Progenitor cell of endocrine pancreas (in vitro differentiated cells): ENCODE measurements at places on chromosomes 2 and 18. TPM values are rescaled to one million over a fixed set of nuclear protein-coding genes. Genes with fewer than 3 reads are reported as not detected.

DNA sequence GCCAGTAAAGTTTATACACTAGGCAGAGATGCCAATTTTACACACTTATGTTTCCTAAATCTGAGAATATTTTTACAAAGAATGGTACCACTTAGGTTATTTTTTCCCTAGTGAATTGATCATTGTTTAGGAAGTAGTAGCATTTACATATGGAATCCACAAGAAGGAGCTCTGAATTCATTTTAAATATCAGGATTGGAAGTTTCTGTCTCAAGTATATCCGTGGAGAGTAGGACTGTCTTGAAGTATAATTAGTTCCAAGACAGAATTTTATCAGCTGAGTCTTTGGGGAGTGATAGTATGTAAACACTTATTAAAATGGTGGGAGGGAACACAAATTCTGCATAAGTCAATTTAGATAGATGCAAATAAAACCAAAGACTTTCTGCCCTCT, 82.3 kb upstream of the FAM98A start:
- no peak overlapping the region for H3K4me3 ChIP-seq
- H3K27ac ChIP-seq: no peak overlapping the region
- H3K36me3 ChIP-seq: no peaks in the 10 kb centered on the region
- DNase-seq: no peak
- H3K27me3 ChIP-seq: no peaks in the 10 kb centered on the region

- DNase-seq: no peak
- H3K36me3 ChIP-seq: peaks cover 4% of the 10 kb centered on the region
- H3K27me3 ChIP-seq: no peaks in the 10 kb centered on the region
- no peak overlapping the region for H3K4me3 ChIP-seq
These were observed 48.6 kb downstream of the DNMT3A start for GRCh38 chr2:25293145-25293544.

DNA sequence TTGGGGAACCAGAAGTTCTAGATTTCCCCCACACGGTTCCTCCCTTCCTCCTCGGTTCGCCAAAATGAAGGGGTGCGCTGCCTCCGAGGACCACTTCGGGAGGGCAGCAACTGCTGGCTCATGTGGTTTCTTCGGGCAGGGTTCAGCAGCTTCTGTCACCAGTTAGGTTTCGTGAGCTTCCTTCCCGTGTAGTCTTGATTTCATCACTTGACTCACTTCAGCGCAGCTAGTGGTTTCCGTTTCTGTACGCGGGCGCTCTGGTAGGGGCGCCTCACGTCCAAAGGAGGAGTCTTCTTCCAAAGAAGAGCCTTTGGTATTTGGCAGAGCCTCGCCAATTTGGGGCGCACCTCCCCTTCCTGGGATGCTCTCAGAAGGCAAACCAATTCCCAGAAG, 485 bp upstream of the GALNT3 start:
- no peak for DNase-seq
- peaks cover 2% of the 10 kb centered on the region for H3K36me3 ChIP-seq
- H3K4me1 ChIP-seq: peaks cover 12% of the 10 kb centered on the region

DNA sequence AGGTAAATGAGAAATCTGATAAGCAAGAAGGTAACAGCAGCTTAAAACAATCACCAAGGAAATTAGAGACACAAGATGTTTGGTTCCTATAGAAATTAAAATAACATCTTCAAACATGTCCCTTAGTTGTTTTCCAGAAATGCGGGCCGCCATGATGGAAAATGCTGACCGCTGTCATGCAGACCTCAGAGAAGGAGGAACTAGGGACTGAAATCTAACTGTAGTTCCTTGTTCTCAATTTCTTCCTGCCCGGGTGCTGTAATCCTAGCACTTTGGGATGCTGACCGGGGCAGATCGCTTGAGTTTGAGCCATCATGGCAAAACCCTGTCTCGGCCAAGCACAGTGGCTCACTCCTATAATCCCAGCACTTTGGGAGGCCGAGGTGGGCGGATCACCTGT, 51.1 kb downstream of the TEX51 start:
- H3K36me3 ChIP-seq: no peaks in the 10 kb centered on the region
- peaks cover 9% of the 10 kb centered on the region for H3K27me3 ChIP-seq
- H3K4me1 ChIP-seq: peaks cover 3% of the 10 kb centered on the region
- no peak for DNase-seq
- no peak overlapping the region for H3K4me3 ChIP-seq

The MYOM1 gene
- total RNA-seq: 1.1 TPM in 2 replicates

GRCh38 chr2:239215136-239215925, 185.5 kb downstream of the HDAC4 start:
- no peak overlapping the region for H3K4me3 ChIP-seq
- no peaks in the 10 kb centered on the region for H3K27me3 ChIP-seq
- peaks cover 6% of the 10 kb centered on the region for H3K4me1 ChIP-seq

The GPR45 gene
- not detected in 2 replicates for total RNA-seq

DNA sequence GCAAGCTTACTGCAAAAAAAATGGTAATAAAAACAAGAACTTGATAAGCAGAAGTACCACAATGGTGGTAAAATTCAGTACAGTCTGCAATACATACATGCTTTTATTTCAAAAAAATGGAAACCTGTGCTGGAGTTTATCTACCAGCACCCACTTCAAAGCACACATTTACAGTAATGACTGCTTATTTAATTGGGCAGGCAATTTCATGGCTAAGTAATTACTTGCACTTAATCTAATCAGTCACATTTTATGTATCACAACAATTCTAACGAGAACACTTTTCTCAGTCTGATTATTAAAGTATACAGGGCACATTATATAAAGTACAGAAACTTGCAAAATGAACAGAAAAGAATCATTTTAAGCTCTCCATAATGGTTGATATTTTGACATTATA, 5.2 kb downstream of the APCDD1 start:
- no peak overlapping the region for H3K4me3 ChIP-seq
- peaks cover 26% of the 10 kb centered on the region for H3K27me3 ChIP-seq
- peaks cover 20% of the 10 kb centered on the region for H3K4me1 ChIP-seq
- no peaks in the 10 kb centered on the region for H3K36me3 ChIP-seq
- no peak for DNase-seq

- H3K27me3 ChIP-seq: no peaks in the 10 kb centered on the region
- no peak for DNase-seq
- H3K4me3 ChIP-seq: no peak overlapping the region
- peaks cover 4% of the 10 kb centered on the region for H3K36me3 ChIP-seq
These were observed 9.4 kb downstream of the RAMP1 start for GRCh38 chr2:237868631-237869342.

DNA sequence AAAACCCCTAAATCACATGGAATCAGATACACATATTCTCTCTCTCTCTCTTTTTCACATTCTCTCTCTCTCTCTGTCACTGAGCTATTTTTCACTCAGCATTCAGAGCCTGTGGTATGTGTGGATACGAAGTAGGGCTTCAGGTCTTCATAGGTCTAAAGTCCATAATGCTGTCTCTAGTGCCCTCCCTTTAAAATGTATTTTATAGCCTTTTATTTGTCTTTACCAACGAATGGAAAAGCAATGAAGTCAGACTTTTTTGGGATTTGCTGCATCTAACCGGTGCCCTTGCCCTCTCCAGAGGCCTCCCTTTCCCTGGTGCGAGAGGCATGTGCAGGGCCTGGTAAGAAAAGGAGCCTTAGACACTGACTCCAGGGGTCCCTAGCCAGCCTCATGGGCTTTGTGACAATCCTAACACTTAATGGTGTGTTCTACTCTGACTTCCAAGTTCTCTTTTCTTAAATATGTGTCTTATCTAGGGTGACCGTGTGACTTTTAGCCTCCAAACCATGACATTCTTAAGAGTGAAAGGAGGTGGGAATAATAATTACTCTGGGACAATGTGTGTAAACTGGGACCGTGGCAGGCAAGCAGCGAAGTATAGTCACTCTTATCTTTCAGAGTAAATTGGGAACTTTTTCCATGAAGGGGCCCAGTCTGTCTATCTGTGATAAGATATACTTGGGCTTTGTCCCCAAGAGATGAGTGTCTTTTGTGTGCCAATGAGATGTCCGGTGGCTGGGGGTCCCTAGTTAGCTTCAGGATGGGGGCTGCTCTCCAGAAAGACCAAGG, 101.1 kb downstream of the B3GNT2 start:
- no peak overlapping the region for H3K4me3 ChIP-seq
- peaks cover 3% of the 10 kb centered on the region for H3K27me3 ChIP-seq
- H3K27ac ChIP-seq: peak overlapping the region; percentile 66

- H3K36me3 ChIP-seq: no peaks in the 10 kb centered on the region
- no peak overlapping the region for H3K27ac ChIP-seq
- no peak for DNase-seq
- H3K27me3 ChIP-seq: peaks cover 4% of the 10 kb centered on the region
These were observed 31.6 kb upstream of the CCBE1 start for GRCh38 chr18:59728816-59729215.

DNA sequence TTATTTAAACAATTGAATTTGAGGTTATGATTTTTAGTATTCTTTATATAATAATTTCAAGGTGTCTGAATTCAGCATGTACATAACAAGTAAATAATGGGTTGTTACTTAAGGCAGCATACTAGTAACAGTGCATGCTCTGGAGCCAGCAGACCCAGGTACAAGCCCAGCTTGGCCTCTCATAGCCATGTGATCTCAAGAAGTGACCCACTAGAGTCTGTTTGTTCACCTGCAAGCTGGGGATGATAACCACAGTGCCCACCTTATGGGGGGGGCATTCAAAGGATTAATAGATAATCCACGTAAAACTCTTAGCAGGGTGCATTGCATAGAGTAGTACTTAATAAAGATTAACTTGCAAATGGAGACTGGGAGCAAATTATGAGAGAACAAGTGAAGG, 163.6 kb downstream of the TRABD2A start:
- H3K27ac ChIP-seq: no peak overlapping the region
- peaks cover 4% of the 10 kb centered on the region for H3K36me3 ChIP-seq
- H3K4me1 ChIP-seq: peaks cover 13% of the 10 kb centered on the region
- DNase-seq: no peak
- H3K4me3 ChIP-seq: no peak overlapping the region

- H3K4me3 ChIP-seq: no peak overlapping the region
- no peaks in the 10 kb centered on the region for H3K4me1 ChIP-seq
- peaks cover 4% of the 10 kb centered on the region for H3K27me3 ChIP-seq
- H3K27ac ChIP-seq: no peak overlapping the region
- no peak for DNase-seq
These were observed 65.4 kb downstream of the SDC1 start for GRCh38 chr2:20159411-20160070.

DNA sequence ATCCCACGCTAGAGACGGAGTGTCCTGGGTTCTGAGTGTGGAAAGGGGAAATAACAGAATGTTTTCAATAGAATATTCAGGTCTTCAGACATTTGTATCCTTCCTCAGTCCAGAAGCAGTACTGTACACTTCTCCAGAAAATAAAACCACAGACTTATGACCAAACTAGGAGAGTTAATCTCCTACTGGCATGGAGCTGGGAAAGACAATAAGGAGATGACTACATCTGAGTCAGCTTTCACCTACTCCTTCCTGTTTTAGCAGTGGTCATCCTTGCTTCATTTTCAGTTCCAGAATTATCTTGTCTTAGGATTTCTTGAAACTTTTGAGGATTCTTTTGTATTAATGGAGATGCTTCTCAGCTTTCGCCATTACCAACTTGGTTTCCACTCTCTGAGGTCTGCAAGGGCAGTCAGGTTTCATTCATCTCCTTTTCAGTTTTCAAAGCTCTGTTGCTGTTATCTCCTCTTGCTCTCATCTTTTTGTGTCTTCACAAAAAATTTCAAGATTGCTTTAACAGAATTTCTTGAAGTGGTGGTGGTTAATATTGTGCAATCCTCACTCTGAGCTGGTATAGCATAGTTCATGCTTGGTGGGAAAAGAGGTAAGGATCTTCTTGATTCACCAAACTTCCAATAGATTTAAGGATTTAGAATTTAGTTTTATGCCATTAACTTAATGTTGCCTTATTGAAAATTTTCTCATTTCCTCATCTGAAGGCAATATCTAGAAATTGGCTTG, 23.7 kb upstream of the NR4A2 start:
- no peak overlapping the region for H3K27ac ChIP-seq
- no peaks in the 10 kb centered on the region for H3K4me1 ChIP-seq
- no peak for DNase-seq
- H3K36me3 ChIP-seq: no peaks in the 10 kb centered on the region

- H3K4me1 ChIP-seq: no peaks in the 10 kb centered on the region
- no peak overlapping the region for H3K27ac ChIP-seq
- H3K36me3 ChIP-seq: no peaks in the 10 kb centered on the region
- H3K27me3 ChIP-seq: no peaks in the 10 kb centered on the region
These were observed 971.1 kb upstream of the ACVR2A start for GRCh38 chr2:146873646-146874259.

The PJVK gene
- 7.7 and 9.2 TPM in 2 replicates for total RNA-seq

DNA sequence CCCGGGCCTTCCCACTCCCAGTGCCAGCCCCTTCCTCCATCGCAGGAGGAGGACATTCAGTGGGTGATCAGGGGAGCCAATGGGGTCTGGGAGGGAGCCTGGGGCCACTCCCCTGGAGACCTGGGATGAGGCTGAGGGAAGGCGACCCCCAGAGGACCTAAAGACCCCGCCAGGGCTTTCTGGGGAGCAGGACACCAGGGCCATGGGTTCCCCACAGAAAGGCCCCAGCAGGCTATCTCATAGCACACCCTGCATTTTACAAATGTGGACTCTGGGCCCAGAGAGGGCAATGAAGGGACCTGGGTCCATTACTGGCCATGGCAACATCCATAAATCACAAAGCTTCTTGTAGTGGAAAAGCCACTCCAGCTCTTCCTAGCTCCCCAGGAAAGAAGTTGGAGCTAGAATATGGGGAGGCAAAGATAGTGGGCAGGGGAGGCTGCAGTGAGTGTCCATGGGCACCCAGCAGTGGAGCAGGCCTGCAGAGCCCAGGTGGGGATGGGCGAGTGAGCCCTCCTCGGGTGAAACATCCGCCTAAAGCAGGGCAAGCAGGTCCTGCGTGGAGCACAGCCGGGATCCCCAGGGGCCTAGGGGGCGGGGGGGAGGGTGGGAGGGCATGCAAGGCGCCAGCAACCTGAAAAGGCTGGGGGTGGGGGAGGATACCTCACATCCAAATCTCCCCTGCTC, 13.8 kb downstream of the CYP26B1 start:
- DNase-seq: no peak
- no peak overlapping the region for H3K4me3 ChIP-seq
- no peak overlapping the region for H3K27ac ChIP-seq
- no peaks in the 10 kb centered on the region for H3K27me3 ChIP-seq
- peaks cover 3% of the 10 kb centered on the region for H3K36me3 ChIP-seq
- peaks cover 4% of the 10 kb centered on the region for H3K4me1 ChIP-seq

DNA sequence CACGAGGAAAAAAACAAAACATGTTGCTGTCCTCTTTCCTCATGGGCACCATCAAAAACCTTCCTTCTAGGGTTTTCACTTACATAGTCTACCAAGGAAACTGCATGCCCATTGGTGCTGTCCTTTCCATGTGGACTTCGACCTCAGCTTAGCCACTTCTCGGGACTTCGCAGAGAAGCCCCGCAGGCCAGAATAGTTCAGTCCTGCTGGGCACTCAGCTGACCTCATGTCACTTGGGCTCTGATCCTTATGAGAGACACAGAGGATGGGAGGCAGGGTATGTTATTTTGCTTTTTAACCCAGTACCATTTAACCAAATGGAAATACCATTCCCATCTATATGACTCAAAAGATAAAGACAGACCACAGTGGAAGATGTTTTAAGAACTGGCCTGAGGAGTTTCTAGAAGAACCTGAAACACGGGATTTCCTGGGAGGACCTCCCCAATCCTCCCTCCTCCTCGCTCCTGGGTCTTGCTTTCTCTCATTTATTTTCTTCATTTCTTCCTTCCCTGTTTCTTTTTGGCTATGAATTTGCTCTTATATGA, 28.4 kb downstream of the AAK1 start:
- H3K27ac ChIP-seq: no peak overlapping the region
- peaks cover 14% of the 10 kb centered on the region for H3K36me3 ChIP-seq
- no peak for DNase-seq
- H3K4me1 ChIP-seq: peaks cover 6% of the 10 kb centered on the region

The TUBA4B gene
- total RNA-seq: not detected in 2 replicates

GRCh38 chr18:33424266-33424946, 16.1 kb downstream of the CCDC178 start:
- H3K27ac ChIP-seq: no peak overlapping the region
- no peaks in the 10 kb centered on the region for H3K36me3 ChIP-seq
- no peak for DNase-seq
- peaks cover 2% of the 10 kb centered on the region for H3K4me1 ChIP-seq
- peaks cover 5% of the 10 kb centered on the region for H3K27me3 ChIP-seq
